ENCODE measurements at places on chromosomes 7 and 10.

DNA sequence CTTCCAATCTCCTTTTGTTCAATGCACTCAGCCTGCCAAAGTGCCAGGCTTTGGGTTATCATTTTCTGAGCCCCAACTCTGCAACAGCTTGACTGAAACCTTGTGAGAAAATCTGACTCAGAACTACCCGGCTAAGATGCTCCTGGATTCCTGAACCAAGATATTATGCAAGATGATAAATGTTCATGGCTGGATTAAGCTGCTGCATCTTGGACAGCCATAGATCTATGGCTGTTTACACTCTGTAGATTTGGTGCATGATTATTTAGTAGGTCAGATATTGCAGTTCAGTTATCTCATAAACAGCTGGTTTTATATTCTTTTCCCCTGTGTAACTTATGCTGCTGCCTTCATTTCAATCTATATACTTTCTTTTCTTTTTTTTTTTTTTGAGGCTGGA is 243.5 kb downstream of the GATA3 start:
- no peak for DNase-seq

DNA sequence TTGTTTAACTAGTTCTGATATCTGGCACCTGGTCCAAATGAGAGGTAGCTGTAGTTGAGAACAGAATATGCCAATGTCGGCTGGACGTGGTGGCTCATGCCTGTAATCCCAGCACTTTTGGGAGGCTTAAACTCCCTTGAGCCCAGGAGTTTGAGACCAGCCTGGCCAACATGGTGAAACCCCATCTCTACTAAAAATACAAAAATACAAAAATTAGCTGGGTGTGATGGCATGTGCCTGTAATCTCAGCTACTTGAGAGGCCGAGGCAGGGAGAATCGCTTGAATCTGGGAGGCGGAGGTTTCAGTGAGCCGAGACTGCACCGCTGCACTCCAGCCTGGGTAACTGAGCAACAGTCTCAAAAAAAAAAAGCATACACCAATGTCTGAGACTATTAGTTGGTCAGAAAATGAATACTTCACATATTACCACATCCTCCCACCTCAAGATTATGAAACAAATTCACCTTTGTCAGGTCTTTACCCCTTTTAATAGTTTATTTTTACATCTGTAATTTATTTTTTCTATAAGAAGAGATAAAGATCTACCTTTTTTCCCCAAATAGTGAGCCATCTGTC is 38.8 kb downstream of the EPC1 start:
- DNase-seq = no peak

DNA sequence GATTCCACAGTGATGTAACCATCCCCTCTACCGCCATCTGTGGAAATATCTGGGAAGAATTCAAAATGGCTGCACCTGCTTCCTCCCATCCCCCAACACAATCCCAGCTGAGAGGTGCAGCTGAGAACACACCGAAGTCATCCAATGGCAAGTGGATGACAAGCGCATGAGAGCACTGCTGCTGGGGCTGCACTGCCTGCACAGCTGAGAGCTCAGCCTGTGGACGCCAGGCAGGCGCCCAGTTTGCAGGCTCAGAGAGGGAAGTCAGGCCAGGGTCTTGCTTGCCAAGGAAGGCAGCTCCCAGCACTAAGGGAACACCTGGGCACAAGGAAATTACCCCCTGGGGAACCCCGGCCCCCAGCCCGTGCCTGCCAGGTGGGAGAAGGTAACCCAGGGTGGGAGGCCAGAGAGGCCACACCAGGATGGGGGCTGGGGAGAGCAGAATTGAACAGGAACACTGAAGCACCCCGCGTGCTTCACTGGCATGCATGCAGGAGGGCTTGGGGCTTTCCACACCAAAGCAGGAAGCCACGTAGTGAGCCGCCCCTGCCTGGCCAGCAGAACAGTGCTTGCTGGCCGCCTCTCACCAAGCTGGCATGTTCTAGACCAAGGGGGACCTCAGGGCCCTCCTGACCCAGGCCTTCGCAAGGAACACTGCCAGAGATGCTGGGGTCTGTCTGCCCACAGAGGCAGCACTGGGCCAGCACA is 46.2 kb downstream of the FAM53B start:
- no peak for DNase-seq

- DNase-seq = no peak
These were observed 285.4 kb upstream of the GLI3 start for GRCh38 chr7:42522227-42522991.

DNA sequence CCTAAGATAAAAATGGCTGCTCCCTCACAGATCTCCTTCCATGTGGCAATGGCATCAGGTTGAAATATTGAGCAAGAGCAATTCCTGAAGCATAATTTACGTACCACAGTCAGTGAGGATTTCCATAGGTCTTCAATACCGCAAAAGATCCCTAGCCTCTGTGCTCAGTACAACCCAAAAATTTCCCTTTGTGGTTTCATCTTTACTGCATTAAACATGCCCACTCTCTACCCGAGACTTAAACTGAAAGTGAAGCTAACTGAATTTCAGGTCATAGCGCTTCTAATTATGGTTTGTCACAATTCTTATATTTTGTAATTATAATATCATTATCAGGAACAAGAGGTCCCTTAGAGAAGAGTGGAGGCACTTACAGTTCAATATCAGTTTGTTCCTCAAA is 1071.1 kb downstream of the XPNPEP1 start:
- DNase-seq = no peak

GRCh38 chr7:27999829-28000228 is 180.8 kb downstream of the JAZF1 start:
- DNase-seq = no peak

GRCh38 chr7:69762821-69763352 is 164.6 kb downstream of the AUTS2 start:
- no peak for DNase-seq

DNA sequence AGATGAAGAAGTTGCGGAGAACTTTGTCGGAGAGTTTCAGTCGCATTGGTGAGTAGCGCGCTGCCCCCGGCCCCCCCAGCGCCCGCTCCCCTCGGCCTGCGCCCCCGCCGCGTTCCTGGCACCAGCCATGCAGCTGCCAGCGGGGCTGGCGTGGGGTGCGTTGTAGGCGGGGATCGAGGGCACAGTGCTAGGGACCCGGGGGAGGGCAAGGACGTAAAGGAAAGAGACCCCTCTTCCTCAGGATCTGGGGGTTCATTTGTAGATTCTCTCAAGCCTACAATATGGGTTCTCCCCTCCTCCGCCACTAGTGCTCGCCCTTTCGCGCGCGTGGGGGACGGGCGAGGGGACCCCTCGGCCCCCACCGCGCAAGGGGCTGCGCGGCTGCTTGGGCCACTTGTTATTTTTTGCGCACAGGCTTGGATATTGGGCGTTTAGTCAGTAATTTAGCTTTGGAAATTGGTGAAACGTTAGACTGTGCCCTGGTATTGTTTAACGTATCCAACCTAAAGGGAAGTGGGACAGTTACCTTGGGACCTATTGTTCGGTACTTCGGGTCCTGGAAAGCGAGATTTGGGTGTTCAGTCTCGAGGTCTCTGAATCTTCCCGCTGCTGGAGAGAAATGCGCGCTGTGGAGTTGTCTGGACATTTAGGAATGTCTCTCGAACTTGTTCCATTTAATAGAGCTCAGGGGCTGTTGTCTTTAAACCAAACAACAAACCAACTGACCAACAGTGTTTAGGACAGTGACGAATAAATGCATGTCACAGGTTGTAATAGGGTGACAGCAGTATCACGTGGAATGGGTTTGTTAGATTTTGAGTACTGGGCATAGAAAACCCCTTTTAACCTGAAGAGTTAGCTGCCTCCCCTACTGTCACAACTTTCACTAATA is 796 bp downstream of the CDK14 start:
- no peak for DNase-seq

- no peak for DNase-seq
These were observed 205.3 kb downstream of the HTR7 start for GRCh38 chr10:90652519-90652918.

GRCh38 chr10:131825150-131825848 is 75.5 kb upstream of the PPP2R2D start:
- DNase-seq = no peak

GRCh38 chr10:5776881-5777197 is 36.4 kb downstream of the GDI2 start:
- no peak for DNase-seq

GRCh38 chr7:41965951-41966505 is 263.1 kb upstream of the INHBA start:
- DNase-seq = no peak

GRCh38 chr10:100907773-100908363 is 4.9 kb upstream of the SLF2 start:
- no peak for DNase-seq

- no peak for DNase-seq
These were observed 41.9 kb downstream of the MKI67 start for GRCh38 chr10:128084364-128084763.

- no peak for DNase-seq
These were observed 3.2 kb upstream of the DGKB start for GRCh38 chr7:14905764-14906163.

- no peak for DNase-seq
These were observed 84.3 kb upstream of the CACNA2D1 start for GRCh38 chr7:82527851-82528250.

DNA sequence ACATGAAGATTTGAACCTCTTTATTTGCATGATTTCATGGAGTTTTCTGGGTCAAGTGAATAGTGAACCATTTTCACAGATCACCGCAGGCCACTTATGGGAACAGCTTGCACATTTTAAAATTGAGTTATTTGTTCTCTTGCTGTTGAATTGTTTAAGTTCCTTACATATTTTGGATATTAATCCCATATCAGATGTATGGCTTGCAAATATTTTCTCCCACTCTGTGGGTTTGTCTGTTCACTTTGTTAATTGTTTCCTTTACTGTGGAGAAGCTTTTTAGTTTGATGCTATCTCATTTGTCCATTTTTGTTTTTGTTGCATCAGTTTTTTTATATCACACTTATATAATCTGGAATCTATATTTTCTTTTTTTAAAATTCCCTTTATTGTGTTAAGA is 14.1 kb upstream of the ZC3HAV1L start:
- DNase-seq = no peak

DNA sequence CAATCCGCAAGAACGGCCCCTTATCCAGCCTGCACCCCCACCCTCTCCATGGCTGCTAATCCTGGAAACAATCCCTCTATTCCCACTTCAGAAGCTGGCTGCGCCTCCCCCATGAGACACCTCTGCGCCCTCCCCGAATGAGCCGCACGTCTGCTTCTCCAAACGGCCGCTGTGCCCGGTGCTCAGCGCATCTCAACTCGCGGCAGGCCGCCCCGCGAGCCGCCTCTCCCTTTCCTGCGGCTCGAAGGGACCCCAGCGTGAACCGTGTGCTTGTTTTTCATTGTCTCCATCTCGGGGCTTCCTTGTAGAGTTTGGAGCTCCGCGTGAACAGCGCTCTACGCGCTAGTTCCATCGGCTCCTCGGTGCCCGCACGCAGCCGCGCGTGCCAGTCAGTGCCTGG is 20.8 kb upstream of the FXYD4 start:
- no peak for DNase-seq

- DNase-seq = no peak
These were observed 180.6 kb downstream of the SEMA3E start for GRCh38 chr7:83468251-83468739.

DNA sequence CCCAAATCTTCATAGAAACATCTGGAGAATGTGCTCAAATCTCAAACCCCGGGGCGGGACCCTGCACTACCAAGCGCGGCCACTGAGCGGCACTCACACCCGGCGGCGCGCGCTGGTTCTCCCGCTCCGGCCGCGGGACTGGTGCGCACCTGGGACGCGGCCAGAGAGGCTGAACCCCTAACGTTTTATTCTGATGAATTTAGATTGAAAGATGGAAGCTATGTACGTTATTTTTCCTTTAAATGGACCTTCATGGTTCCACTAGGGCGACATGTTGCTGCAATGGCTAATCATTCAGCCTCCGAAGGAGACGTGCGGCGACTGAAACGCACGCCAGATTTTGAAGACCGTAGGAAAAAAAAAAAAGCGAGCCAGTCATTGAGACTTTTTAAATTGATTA is 107.0 kb upstream of the INSIG1 start:
- DNase-seq = peak; percentile 51

GRCh38 chr10:102869258-102870198 is at the start of gene AS3MT:
TSS of gene AS3MT (plus strand) at chr10:102869470. CDS start at chr10:102869593, 123 bp downstream.
- DNase-seq = peak; percentile 22

- DNase-seq = no peak
These were observed 180.3 kb downstream of the KCNMA1 start for GRCh38 chr10:77457266-77457665.

DNA sequence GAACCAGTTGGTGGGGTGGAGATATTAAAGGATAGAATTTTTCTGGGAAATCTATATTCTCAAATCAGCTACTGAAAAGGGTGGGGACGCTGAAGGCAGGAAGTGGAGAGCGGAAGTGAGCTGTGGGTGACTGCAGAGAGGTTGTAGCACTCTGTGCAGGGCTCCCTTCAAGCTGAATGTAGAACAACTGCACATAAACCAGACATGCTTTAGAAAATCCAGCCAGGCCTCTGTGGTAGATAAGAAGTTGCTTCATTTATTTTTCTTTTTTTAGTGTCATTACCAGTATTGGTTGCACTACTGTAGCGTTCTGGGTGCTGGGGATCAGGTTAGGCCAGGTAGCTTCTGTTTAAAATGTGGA is 127.8 kb downstream of the CELF2 start:
- DNase-seq = peak; percentile 69

- no peak for DNase-seq
These were observed 1.1 kb downstream of the CUX1 start for GRCh38 chr7:101818287-101819071.

- no peak for DNase-seq
These were observed 22.5 kb upstream of the MYL7 start for GRCh38 chr7:44163591-44163990.

- no peak for DNase-seq
These were observed 101.1 kb downstream of the TPST1 start for GRCh38 chr7:66306243-66306642.

- DNase-seq = no peak
These were observed 11.5 kb upstream of the DLD start for GRCh38 chr7:107879400-107880035.

- no peak for DNase-seq
These were observed 136.9 kb downstream of the KCNMA1 start for GRCh38 chr10:77500754-77501151.

GRCh38 chr7:90654718-90655427 is 58.8 kb downstream of the CDK14 start:
- no peak for DNase-seq

- DNase-seq = no peak
These were observed 152.5 kb upstream of the GHITM start for GRCh38 chr10:83986800-83987199.

DNA sequence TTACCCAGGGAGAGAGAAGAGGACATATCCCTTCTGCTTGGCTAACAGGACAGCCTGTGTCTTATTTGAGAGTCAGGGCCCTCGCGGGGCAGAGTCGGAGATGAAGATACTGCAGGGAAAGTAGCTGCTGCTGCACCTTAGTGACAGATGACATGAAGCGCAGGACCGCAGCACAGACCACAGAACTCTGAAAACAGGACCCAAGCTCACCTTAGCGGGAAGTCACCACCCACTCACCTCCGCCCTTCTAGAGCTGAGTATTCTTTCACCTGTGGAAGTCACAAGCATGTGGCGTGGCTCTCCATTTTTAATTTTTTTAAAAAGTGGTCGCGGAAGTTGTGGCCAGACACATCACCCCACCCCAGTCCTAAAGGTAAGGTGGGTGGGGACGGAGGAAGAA is 191.4 kb downstream of the FAM107B start:
- DNase-seq = peak; percentile 71

Measured in activated T-helper 2 cell treated with anti-CD3 and anti-CD28 coated beads, Interferon-gamma antibody, Interleukin-2, Interleukin-4, amounts not matched to agents 10 μg/mL and 5 μg/mL and 100 μg/mL, durations not matched to agents 14 hours and 24 hours and 36 hours (primary cell).